ENCODE measurements at places on chromosomes 3 and 15.

DNA sequence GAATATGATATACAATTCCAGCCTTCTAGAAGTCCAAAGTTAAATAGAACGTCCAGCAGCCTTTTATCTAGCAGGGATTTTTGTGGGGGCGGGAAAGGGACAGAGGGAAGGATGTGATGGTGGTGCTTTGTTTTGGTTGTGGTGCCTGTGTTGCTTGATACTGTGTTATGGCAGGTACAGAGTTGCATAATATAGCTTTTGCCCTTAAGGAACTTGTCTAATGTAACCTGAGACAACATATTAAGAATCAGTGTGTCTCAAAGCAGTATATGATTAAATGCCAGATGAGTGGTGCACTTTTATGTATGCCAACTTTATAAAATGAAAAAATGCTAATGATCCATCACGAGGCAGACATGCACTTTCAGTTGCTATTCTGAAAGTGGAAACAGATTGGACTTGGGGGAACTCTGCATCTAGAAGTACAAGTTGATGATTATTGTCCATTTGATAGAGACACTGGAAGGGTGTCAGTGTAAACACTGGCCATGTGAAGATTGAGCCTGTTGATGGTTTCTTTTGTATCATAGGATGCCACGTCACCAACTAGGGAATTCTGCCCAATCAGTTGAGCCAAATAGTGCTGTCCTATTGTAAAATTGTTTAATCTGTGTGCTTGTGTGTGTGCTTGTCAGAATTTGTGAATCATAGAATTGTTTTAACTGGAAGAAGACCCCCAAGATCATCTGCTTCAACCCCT, 23.0 kb downstream of the NEO1 start:
- DNase-seq, result no peak

DNA sequence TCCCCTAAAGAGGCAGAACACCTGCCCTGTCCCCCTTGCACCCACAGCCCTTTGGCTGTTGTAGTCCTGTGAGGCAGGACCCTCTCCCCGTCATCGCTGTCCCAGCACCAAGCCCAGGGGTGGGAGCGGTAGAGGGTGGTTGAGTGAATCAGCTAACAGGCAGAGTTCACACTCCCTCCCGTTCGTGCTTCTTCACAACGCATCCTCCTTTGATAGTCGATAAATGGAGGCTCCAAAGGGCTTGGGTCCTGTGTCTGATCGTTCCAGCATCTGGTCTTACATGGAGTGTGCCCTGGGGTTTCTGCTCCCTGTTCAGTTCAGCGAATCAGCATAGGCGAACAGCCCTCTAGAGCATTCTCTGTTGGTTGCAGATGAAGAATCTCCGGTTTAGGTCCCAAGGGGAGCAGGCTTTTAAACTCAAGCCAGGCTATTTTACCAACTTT, 820 bp upstream of the HMCES start:
- no peak for DNase-seq

GRCh38 chr3:31041161-31041978, 146.9 kb upstream of the GADL1 start:
- DNase-seq, result no peak

DNA sequence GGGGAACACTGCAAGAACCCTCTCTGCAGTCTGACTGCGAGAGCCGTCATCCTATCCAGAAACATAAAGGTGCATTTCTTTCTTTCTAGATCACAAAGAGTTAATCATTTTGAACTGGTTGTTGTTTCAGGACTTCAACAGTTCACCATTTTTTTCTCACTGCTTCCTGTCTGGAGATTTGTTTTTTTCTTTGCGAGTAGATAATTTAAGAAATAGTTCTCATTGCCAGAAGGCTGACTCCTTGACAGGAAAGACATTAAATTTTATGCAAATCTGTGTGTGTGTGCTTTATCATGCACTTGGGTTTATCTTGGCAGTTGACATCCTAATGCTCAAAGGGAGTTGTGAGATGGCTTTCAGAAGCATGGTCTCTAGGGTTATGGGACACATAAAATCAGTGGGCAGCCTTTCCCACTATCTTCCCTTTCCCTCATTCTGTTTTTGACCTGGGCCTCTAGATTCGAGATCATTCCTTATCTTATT, 123.5 kb upstream of the TBL1XR1 start:
- no peak for DNase-seq

- DNase-seq, result no peak
Measured at GRCh38 chr3:50134367-50134766, 20.8 kb upstream of the SEMA3F start.

GRCh38 chr3:196927571-196928453, 14.5 kb downstream of the NCBP2 start:
- no peak for DNase-seq
